ENCODE measurements at places on chromosomes 16 and 17. TPM values are rescaled to one million over a fixed set of nuclear protein-coding genes. Genes with fewer than 3 reads are reported as not detected.

DNA sequence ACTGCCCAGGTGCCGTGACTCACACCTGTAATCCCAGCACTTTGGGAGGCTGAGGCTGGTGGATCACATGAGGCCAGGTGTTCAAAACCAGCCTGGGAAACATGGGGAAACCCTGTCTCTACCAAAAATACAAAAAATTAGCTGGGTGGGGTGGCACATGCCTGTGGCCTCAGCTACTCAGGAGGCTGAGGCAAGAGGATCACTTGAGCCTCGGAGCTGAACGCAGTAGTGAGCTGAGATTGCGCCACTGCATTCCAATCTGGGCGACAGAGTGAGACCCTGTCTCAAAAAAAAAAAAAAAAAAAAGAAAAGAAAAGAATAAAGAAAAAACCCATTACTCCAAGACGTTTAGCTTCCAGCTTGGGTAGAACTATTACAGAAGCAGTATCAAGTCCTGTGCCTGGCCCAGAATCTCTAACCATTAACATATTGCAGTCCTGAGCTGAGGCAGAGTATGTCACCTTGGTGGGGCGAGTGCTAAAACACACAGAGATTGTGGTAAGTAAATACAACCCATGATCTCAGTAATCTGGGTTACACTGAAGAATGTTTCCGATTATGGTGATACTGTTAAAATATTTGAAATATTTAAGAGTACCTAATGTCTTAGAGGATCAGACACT, 23.2 kb upstream of the CFAP20 start:
- no peak overlapping the region for H3K4me3 ChIP-seq
- no peaks in the 10 kb centered on the region for H3K36me3 ChIP-seq
- no peaks in the 10 kb centered on the region for H3K27me3 ChIP-seq
- DNase-seq, result no peak
- no peaks in the 10 kb centered on the region for H3K4me1 ChIP-seq
- no peak overlapping the region for H3K27ac ChIP-seq

- H3K27me3 ChIP-seq, result no peaks in the 10 kb centered on the region
- no peak overlapping the region for H3K27ac ChIP-seq
- no peak overlapping the region for H3K4me3 ChIP-seq
- no peaks in the 10 kb centered on the region for H3K36me3 ChIP-seq
- H3K4me1 ChIP-seq, result no peaks in the 10 kb centered on the region
- no peak for DNase-seq
Observed at GRCh38 chr17:65278050-65278819, 141.1 kb downstream of the RGS9 start.

DNA sequence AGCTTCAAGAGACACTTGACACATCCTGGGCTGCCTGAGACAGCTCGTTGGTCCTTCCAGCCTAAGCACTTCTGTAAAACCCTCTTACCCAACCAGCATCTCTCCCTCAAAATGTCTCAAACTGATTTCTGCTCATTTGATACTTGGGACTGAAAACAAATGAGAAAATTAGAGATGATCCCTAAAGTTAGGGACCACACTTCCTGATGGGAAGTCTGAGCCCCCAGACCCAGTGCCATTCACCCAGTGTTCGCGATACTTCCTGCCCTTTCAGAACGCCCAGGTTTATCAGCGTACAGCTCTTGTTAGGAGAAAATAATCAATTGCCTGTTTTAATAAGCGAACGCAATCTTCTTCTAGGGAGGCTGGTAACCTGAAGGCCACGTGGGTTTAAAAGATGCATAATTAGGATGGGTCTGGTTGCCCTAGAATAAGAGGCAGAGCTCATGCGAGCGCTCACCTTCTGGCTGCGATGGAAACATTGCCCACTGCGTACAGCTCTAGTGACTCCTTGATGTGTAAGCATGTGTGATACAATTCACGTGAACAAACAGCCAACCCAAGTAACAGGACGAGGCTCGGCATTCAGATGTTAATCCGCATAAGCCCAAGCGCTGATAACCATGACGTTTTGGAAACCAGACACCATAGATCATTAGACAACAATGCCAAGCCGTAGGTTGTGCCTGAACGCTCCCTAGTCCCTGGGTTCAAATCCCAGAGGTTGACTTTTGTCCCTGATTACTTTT, 213.1 kb downstream of the FOXL1 start:
- no peak overlapping the region for H3K27ac ChIP-seq
- DNase-seq, result no peak
- no peaks in the 10 kb centered on the region for H3K36me3 ChIP-seq
- peaks cover 3% of the 10 kb centered on the region for H3K27me3 ChIP-seq

- no peaks in the 10 kb centered on the region for H3K36me3 ChIP-seq
- no peaks in the 10 kb centered on the region for H3K27me3 ChIP-seq
- DNase-seq, result no peak
- no peak overlapping the region for H3K4me3 ChIP-seq
- H3K4me1 ChIP-seq, result no peaks in the 10 kb centered on the region
Observed at GRCh38 chr17:5952518-5952917, 117.7 kb upstream of the WSCD1 start.

GRCh38 chr17:80927791-80928216, 63.8 kb upstream of the CHMP6 start:
- peaks cover 33% of the 10 kb centered on the region for H3K36me3 ChIP-seq
- H3K4me3 ChIP-seq, result no peak overlapping the region
- H3K27me3 ChIP-seq, result no peaks in the 10 kb centered on the region
- no peak for DNase-seq
- no peak overlapping the region for H3K27ac ChIP-seq

DNA sequence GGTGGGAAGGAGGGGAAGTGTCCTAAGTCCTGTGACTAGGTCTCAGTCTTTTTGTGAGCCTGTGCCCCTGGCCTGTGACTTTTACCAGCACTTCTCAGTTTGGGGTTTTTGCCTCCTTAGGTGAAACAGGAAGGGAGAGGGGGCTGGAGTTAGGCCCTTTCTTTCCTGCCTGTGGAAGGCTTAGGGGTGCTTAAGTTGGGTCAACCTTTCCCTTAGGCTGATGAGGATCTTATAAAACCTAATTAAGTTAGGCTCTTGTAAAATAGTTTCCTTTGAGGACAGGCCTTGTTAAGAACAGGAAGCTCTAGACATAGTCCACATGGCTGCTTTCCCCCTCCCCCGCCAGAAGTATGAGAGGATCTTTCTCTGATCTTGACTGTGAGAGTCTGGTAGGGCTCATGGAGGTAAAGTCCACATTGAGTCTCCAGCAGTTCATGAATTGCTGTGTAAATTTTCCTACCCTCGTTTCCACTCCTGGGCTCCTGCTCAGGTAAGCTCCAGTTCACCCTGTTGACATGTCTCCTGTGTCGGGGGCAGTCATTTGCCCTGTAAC, 17.0 kb upstream of the DNASE1 start:
- peaks cover 13% of the 10 kb centered on the region for H3K4me1 ChIP-seq
- DNase-seq, result peak; percentile 14
- no peak overlapping the region for H3K4me3 ChIP-seq
- no peak overlapping the region for H3K27ac ChIP-seq
- peaks cover 13% of the 10 kb centered on the region for H3K36me3 ChIP-seq

DNA sequence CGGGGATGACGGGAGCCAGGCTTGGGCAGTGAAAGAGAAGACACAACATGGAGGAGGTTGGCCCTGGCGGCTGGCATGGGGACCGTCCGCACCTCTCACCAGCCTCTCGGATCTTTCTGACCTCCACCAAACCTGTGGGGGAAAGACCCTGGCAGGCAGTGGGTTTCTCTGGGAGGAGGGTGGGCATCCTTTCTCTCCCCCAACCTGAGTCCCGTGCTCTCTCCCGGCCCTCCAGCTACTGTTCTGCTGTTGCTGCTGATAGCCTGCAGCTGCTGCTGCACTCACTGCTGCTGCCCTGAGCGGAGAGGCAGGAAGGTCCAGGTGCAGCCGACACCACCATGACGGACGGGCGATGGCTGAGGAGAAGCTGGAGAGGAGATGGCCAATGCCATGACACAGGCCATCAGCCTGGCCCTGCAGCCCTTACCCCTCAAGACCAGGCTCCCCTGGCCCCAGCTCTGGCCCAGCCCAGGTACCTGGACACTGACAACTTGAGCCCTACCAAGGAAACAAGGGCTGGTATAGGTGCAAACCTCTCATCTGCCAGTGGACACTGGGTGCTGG, 7.4 kb downstream of the SMIM5 start:
- no peaks in the 10 kb centered on the region for H3K4me1 ChIP-seq
- H3K27ac ChIP-seq, result no peak overlapping the region
- no peak for DNase-seq
- H3K4me3 ChIP-seq, result no peak overlapping the region
- no peaks in the 10 kb centered on the region for H3K27me3 ChIP-seq

DNA sequence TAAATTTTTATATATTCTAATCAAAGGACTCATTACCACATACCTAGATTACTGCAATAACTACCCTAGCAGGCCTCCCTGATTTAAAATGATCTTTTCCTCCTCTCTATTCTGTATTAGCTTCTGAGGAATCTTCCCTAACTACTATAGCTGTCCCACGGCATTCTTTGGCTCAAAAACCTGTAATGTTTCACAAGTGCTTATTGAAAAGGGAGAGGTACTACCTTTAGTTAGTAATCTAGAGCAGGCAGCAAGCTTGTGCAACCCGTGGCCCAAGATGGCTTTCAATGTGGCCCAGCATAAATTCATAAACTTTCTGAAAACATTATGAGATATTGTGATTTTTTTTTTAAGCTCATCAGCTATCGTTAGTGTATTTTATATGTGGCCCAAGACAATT, 71.0 kb upstream of the CORO6 start:
- peaks cover 7% of the 10 kb centered on the region for H3K36me3 ChIP-seq
- peaks cover 7% of the 10 kb centered on the region for H3K4me1 ChIP-seq
- no peak overlapping the region for H3K27ac ChIP-seq
- DNase-seq, result no peak
- H3K4me3 ChIP-seq, result no peak overlapping the region

- H3K4me1 ChIP-seq, result no peaks in the 10 kb centered on the region
- no peaks in the 10 kb centered on the region for H3K27me3 ChIP-seq
- H3K27ac ChIP-seq, result no peak overlapping the region
- H3K36me3 ChIP-seq, result no peaks in the 10 kb centered on the region
- DNase-seq, result no peak
Observed at GRCh38 chr16:52497067-52497816, 49.7 kb downstream of the TOX3 start.

GRCh38 chr17:82959990-82960418, 119.4 kb upstream of the METRNL start:
- no peaks in the 10 kb centered on the region for H3K27me3 ChIP-seq
- no peak for DNase-seq
- no peak overlapping the region for H3K4me3 ChIP-seq
- H3K36me3 ChIP-seq, result no peaks in the 10 kb centered on the region

DNA sequence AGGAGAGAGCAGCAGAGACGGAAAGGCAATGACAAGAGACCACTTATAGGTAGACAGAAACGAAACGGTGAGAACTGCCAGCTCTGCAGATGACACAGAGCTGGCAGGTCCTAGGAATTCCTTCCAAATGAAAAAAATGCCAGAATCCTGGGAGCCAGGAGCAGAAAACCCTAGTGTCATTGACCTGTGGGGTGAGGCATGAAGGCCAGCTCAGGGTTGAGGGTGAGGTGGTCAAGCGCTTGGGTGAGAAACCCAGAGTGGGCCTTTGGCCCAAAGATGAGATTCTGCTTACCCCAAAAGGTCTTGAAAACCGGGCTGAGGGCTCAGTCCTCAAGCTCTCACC, 9.2 kb downstream of the HIC1 start:
- peaks cover 12% of the 10 kb centered on the region for H3K4me1 ChIP-seq
- peaks cover 28% of the 10 kb centered on the region for H3K36me3 ChIP-seq
- DNase-seq, result no peak

DNA sequence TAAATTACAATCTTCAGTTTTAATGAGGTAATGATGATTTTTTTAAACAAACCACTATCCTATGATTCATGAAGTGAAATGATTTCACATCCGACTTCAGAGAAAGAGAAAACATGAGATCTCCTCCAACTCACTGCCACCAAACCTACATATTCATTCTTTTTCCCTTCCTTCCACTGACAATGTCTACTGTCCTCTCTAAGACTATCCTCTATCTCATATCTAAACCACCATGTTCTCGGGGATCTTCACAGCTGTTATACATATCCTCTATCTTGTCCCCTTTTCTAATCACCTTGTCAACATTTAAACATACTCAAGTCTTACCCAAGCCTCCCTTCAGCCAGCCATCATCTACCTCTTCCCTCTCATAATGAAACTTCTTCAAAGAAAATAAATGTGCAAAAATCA, 53.5 kb downstream of the SMURF2 start:
- no peak for DNase-seq
- H3K27ac ChIP-seq, result no peak overlapping the region
- H3K4me3 ChIP-seq, result no peak overlapping the region

- no peaks in the 10 kb centered on the region for H3K27me3 ChIP-seq
- H3K4me3 ChIP-seq, result no peak overlapping the region
- no peaks in the 10 kb centered on the region for H3K4me1 ChIP-seq
- no peaks in the 10 kb centered on the region for H3K36me3 ChIP-seq
Observed at GRCh38 chr16:78045865-78046581, 23.7 kb downstream of the CLEC3A start.

- peaks cover 36% of the 10 kb centered on the region for H3K4me1 ChIP-seq
- H3K27ac ChIP-seq, result peak overlapping the region; percentile 84
- H3K27me3 ChIP-seq, result no peaks in the 10 kb centered on the region
- no peak for DNase-seq
- H3K4me3 ChIP-seq, result peak overlapping the region; percentile 77
- H3K36me3 ChIP-seq, result peaks cover 3% of the 10 kb centered on the region
Observed at GRCh38 chr17:4833941-4834680, 971 bp downstream of the MINK1 start.

GRCh38 chr16:58713742-58714141, 20.4 kb downstream of the GOT2 start:
- H3K27ac ChIP-seq, result no peak overlapping the region
- H3K4me1 ChIP-seq, result no peaks in the 10 kb centered on the region
- no peaks in the 10 kb centered on the region for H3K27me3 ChIP-seq
- H3K36me3 ChIP-seq, result peaks cover 27% of the 10 kb centered on the region
- no peak overlapping the region for H3K4me3 ChIP-seq
- no peak for DNase-seq

DNA sequence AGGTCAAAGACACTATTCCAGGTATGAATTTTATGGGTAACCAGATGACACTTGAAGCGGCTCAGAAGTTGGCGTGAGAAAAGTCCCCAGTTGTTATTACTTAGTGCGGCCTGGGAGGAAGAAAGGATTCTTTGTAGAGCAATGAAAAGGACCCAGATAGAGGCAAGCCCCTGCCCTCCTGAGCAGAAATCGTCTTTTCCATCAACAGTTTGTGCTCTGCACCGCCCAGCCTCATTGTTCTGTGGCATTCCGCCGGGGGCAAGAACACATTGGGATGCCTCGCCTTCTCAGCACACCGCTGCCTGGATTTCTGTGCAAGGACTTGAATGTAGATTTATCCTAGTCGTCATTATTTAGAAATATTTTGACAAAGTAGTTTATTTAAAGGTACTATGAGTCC, 32.7 kb upstream of the CRHR1 start:
- no peak overlapping the region for H3K27ac ChIP-seq

The TBC1D3K gene
- not detected for total RNA-seq

The RNF227 gene
- total RNA-seq, result 6.7 TPM

The NSRP1 gene
- 32.2 TPM for total RNA-seq

The CXCL16 gene
- 3.2 TPM for total RNA-seq

The KRT33B gene
- not detected for total RNA-seq

Measured in CD4-positive, alpha-beta memory T cell (primary cell).